Neural crest cell (in vitro differentiated cells): ENCODE measurements at places on chromosomes 3 and 15.

GRCh38 chr3:119211193-119211592 lies 29.5 kb downstream of the B4GALT4 start:
- no peaks in the 10 kb centered on the region for H3K4me1 ChIP-seq

GRCh38 chr3:197352382-197352781 lies 54.0 kb upstream of the DLG1 start:
- no peaks in the 10 kb centered on the region for H3K36me3 ChIP-seq
- H3K4me3 ChIP-seq: no peak overlapping the region
- no peak overlapping the region for H3K27ac ChIP-seq
- DNase-seq: no peak

DNA sequence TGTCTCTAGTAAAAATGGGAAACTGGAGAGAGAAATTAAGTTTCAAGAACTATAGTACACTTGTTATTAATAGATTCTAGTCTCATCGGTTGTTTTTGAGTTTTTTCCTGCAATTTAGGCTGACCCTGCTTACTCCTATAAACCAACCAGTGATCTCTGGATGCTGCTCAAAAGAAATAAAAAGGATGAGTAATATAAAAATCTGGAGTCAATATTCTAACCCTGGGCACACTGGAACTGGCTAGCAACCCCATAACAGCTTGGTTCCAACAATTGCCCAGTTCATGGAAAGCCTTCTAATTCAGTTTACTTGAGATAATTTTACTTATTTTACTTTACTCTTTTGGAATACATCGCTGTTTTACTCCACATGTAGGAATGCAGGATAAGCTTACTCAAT lies 211.6 kb downstream of the GBE1 start:
- no peaks in the 10 kb centered on the region for H3K27me3 ChIP-seq
- H3K4me3 ChIP-seq: no peak overlapping the region
- no peak for DNase-seq
- peaks cover 17% of the 10 kb centered on the region for H3K36me3 ChIP-seq

- no peak for DNase-seq
- H3K36me3 ChIP-seq: no peaks in the 10 kb centered on the region
- H3K27me3 ChIP-seq: peaks cover 2% of the 10 kb centered on the region
- H3K4me3 ChIP-seq: no peak overlapping the region
- H3K27ac ChIP-seq: no peak overlapping the region
These were observed 2.1 kb upstream of the PRSS50 start for GRCh38 chr3:46719735-46720271.

DNA sequence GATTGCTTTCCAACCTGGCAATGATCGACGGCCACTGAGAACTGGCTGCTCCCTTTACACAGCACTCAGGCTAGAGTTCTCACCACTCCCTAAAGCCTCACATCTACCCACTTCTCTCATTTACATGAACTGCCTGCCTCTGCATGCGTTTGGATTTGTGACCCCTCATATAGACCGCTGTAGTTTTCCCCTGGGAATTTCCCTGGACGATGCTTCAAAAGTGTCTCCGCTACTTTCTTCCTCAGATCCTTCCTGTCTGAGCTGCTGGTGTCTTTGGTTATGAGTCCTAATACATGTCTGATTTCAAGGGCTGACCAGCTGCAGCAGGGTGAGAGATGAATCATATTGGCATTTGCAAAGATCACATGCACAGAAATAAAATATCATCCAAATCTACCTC lies 116.7 kb upstream of the ETV5 start:
- no peak overlapping the region for H3K4me3 ChIP-seq
- no peak for DNase-seq
- H3K36me3 ChIP-seq: no peaks in the 10 kb centered on the region
- peaks cover 15% of the 10 kb centered on the region for H3K4me1 ChIP-seq
- no peak overlapping the region for H3K27ac ChIP-seq
- peaks cover 21% of the 10 kb centered on the region for H3K27me3 ChIP-seq

DNA sequence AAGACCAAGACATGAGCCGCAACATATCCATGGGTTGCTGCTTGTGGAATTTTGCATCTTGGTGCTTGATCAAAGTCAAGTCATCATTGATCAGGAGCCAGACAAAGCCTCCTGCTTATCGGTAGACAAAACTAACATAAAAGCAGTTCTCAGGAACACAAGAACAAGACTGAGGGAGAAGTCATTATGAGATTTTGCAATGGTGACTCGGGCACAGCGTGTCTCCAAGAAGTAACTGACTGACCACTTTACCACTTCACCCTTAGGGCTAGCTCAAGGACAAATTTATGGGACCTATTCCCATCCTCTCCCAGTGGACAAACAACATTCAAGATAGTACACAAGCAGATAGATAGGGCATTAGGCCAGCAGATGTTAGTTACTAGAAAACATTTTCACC lies 68.1 kb upstream of the LIMD1 start:
- no peaks in the 10 kb centered on the region for H3K27me3 ChIP-seq
- H3K4me3 ChIP-seq: no peak overlapping the region
- H3K4me1 ChIP-seq: no peaks in the 10 kb centered on the region
- H3K36me3 ChIP-seq: peaks cover 12% of the 10 kb centered on the region
- DNase-seq: no peak

DNA sequence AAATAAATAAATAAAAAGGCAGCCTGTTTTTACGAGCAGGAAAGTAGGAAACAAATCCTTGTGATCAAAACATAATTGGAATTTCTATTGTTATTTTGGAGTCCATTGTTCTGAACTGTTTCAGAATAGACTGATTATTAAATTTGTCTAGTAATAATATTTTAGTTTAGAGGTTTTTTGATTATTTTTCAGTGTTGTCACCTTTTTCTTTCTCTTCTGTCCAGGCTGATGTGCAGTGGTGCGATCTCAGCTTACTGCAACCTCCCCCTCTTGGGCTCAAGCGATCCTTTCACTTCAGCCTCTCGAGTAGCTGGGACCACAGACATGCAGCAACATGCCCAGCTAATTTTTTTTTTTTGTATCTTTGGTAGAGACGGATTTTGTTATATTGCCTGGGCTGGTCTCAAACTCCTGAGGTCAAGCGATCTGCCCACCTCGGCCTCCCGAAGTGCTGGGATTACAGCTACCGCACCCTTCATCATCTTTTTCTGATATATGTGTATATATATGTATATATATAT lies 38.0 kb downstream of the KAT2B start:
- DNase-seq: no peak
- H3K36me3 ChIP-seq: no peaks in the 10 kb centered on the region
- peaks cover 52% of the 10 kb centered on the region for H3K4me1 ChIP-seq
- H3K4me3 ChIP-seq: no peak overlapping the region

- no peak for DNase-seq
- H3K27me3 ChIP-seq: no peaks in the 10 kb centered on the region
- peak overlapping the region; percentile 64 for H3K4me3 ChIP-seq
These were observed 3.6 kb upstream of the SPG21 start for GRCh38 chr15:64993290-64993689.

GRCh38 chr15:91694831-91695210 lies 158.7 kb upstream of the SLCO3A1 start:
- DNase-seq: no peak
- no peaks in the 10 kb centered on the region for H3K27me3 ChIP-seq
- peaks cover 33% of the 10 kb centered on the region for H3K4me1 ChIP-seq
- no peak overlapping the region for H3K27ac ChIP-seq
- no peak overlapping the region for H3K4me3 ChIP-seq

- peaks cover 23% of the 10 kb centered on the region for H3K4me1 ChIP-seq
- no peaks in the 10 kb centered on the region for H3K27me3 ChIP-seq
- DNase-seq: no peak
- peaks cover 8% of the 10 kb centered on the region for H3K36me3 ChIP-seq
- no peak overlapping the region for H3K4me3 ChIP-seq
- H3K27ac ChIP-seq: no peak overlapping the region
These were observed 55.6 kb downstream of the MYO9A start for GRCh38 chr15:72062319-72062718.

DNA sequence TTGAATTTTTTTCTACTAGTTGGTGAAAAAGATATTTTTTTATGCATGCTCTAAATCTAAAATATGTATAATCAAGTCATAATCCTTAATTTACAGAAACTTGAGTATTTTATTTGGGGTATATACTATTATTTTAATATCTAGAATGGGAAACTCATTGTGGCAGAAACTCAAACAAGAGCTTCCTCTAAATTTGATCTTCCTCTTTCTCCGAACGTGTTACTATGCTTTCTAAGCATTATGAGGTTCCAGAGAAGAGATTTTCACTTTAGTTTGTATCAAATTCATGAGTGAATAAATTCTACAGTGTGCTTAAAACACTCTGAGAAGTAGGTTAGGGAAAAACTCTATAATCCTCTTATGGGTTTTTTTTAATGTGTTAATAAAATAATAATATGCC lies 173.1 kb downstream of the POTEB3 start:
- no peak overlapping the region for H3K4me3 ChIP-seq
- no peaks in the 10 kb centered on the region for H3K27me3 ChIP-seq
- no peak overlapping the region for H3K27ac ChIP-seq

GRCh38 chr3:1987980-1988379 lies 110.7 kb upstream of the CNTN4 start:
- H3K4me1 ChIP-seq: no peaks in the 10 kb centered on the region
- H3K27ac ChIP-seq: no peak overlapping the region
- no peaks in the 10 kb centered on the region for H3K27me3 ChIP-seq

- H3K36me3 ChIP-seq: no peaks in the 10 kb centered on the region
- DNase-seq: no peak
- H3K4me3 ChIP-seq: no peak overlapping the region
- H3K27me3 ChIP-seq: no peaks in the 10 kb centered on the region
- H3K27ac ChIP-seq: no peak overlapping the region
These were observed 252.7 kb upstream of the ZPLD1 start for GRCh38 chr3:102182162-102182561.

- no peaks in the 10 kb centered on the region for H3K36me3 ChIP-seq
- H3K4me1 ChIP-seq: peaks cover 8% of the 10 kb centered on the region
- no peak overlapping the region for H3K4me3 ChIP-seq
These were observed 98.3 kb upstream of the SPATA12 start for GRCh38 chr3:56962206-56962605.

- no peak overlapping the region for H3K4me3 ChIP-seq
- no peaks in the 10 kb centered on the region for H3K27me3 ChIP-seq
- DNase-seq: no peak
- H3K36me3 ChIP-seq: no peaks in the 10 kb centered on the region
- peaks cover 58% of the 10 kb centered on the region for H3K4me1 ChIP-seq
These were observed 95.3 kb downstream of the AKAP13 start for GRCh38 chr15:85475711-85476110.

DNA sequence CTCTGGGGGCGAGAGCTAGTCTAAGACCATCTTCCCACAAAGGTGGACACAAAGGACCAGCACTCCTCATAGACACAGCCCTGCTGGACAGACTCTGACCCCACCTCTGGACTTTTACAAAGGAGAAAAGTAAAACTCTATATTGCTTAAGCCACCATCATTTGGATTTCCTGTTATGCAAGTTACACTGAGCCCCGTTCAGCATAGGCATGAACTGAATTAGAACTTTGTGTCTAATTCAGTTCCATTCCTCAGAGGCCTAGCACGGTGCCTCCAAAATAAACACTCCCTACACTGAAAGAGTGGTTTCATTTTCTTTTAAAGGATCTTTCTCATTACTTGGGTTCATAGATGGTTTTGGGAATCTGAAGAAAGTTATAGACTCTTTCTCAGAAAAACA lies 79.2 kb upstream of the OCA2 start:
- DNase-seq: no peak
- no peak overlapping the region for H3K27ac ChIP-seq
- no peaks in the 10 kb centered on the region for H3K27me3 ChIP-seq
- no peak overlapping the region for H3K4me3 ChIP-seq
- H3K36me3 ChIP-seq: peaks cover 14% of the 10 kb centered on the region

DNA sequence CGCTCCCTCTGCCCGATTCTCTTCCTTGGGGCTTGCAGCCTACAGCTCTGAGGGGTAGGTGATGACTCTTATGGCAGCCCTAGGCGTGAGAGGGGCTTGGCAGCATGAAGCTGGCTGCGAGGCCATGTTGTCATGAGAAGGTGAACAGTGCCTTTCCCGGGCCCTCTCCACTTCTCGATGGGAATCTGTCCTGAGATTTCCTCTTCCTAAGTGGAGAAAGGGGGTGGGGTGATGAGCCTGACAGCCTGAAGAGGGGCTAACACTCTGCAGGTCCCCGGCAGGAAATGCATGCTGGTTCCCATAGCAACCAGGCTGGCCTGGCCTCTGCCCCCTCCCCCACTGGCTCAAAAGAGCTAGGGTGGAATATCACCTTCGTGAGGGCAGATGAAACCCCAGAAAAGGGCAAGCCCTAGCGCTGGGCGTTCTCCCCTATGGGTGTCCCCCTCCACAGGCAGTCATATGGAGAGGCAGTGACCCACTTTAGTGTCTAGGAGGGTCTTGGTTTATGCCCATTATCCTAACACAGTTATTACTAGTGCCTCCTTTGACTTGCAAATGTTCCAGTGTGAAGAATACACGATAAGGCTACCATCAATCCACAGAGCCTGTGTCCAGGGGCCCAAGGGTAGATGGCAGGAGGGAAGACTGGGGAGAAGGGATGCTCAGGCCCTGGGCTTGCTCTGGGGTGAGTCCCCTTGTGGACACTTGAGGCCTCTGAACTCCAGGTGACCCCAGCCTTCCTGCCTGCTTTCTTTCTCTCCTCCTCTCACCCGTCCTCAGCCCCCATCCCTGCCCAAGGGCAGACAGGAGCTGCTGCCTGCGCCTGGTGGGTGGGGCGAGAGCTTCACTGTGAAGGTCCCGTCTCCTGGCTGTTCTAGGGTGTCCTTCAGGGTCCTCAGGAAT lies 13.2 kb downstream of the EPHB3 start:
- H3K4me1 ChIP-seq: peaks cover 72% of the 10 kb centered on the region
- peaks cover 5% of the 10 kb centered on the region for H3K36me3 ChIP-seq
- DNase-seq: peak; percentile 62
- peak overlapping the region; percentile 63 for H3K4me3 ChIP-seq
- peak overlapping the region; percentile 86 for H3K27ac ChIP-seq

GRCh38 chr3:178480274-178480673 lies 56.0 kb upstream of the KCNMB2 start:
- no peaks in the 10 kb centered on the region for H3K36me3 ChIP-seq
- no peaks in the 10 kb centered on the region for H3K4me1 ChIP-seq
- no peak overlapping the region for H3K4me3 ChIP-seq
- H3K27ac ChIP-seq: no peak overlapping the region

DNA sequence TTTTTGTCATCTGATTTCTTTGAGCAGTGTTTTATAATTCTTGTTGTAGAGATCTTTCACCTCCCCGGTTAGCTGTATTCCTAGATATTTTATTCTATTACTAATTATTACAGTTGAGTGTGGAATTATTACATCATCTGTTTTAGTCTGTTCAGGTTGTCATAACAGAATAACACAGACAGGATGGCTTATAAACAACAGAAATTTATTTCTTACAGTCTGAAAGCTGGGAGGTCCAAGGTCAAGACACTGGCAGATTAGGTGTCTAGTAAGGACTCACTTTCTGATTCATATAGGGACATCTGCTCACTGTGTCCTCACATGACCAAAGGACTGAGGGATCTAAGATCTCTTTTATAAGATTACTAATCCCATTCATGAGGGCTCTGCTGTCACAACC lies 121.3 kb upstream of the THBS1 start:
- no peaks in the 10 kb centered on the region for H3K36me3 ChIP-seq
- no peak for DNase-seq
- H3K27me3 ChIP-seq: no peaks in the 10 kb centered on the region
- H3K4me3 ChIP-seq: no peak overlapping the region
- no peak overlapping the region for H3K27ac ChIP-seq
